ENCODE measurements at places on chromosomes 1 and 21.

DNA sequence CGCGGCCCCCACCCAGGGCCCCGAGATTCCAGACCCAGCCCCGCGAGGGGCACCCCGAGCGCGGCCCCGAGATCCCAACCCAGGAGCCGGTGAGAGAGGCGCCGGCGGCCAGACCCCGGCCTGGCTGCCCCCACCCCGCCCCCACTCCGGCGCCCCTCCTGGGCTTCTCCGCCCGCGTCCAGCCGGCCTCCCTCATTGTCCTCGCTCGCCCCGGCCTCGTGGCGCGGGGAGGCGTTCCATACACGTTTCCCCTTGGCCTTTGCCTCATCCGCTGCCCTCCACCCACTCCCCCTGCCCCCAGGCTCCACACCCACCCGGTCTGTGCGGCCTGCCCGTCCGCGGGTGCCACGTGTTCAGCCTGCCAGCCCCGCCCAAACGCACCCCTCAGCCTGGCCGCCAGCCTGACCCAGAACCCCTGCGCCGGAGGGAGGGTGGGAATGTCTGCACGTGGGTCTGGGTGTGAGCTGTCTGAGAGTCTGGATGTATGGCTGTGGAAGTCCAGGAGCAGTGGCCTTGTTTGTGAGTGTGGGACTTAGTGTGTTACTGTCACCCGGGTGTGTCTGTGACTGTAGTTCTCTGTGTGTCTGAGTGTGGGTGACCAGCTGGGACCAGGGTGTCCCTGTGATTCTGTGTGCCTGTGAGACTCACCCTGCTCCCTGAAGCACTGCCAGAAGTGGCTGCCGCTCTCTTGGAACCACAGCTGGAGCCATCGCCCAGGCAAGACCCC is 681 bp downstream of the B4GALT2 start:
- DNase-seq = no peak

DNA sequence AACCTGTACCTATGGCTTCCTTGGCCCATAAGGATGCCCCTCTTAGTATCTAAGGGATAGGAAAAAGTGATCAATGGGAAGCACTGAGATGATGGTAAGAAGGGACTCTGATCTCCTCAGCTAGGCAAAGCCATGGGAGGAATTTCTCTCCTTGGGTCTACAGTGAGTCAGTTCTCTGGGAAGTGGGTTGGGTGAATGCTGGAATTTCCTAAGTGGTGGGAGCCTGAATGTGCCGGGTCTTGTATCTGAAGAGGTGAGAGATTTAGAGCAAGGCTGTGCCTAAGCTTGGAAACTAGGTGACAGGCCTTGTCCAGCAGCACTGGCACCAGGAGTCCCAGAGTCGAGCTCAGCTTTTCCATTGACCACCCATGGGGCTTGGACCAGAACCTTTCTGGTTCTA is 96.3 kb upstream of the SLC2A1 start:
- DNase-seq = no peak

GRCh38 chr1:2438038-2438437 is 25.7 kb upstream of the PEX10 start:
- DNase-seq = no peak

GRCh38 chr1:62500210-62500609 is 63.4 kb downstream of the USP1 start:
- no peak for DNase-seq

GRCh38 chr21:41280115-41280919 is 36.3 kb upstream of the FAM3B start:
- no peak for DNase-seq

- DNase-seq = no peak
These were observed 112.9 kb upstream of the IPO9 start for GRCh38 chr1:201715801-201716741.

DNA sequence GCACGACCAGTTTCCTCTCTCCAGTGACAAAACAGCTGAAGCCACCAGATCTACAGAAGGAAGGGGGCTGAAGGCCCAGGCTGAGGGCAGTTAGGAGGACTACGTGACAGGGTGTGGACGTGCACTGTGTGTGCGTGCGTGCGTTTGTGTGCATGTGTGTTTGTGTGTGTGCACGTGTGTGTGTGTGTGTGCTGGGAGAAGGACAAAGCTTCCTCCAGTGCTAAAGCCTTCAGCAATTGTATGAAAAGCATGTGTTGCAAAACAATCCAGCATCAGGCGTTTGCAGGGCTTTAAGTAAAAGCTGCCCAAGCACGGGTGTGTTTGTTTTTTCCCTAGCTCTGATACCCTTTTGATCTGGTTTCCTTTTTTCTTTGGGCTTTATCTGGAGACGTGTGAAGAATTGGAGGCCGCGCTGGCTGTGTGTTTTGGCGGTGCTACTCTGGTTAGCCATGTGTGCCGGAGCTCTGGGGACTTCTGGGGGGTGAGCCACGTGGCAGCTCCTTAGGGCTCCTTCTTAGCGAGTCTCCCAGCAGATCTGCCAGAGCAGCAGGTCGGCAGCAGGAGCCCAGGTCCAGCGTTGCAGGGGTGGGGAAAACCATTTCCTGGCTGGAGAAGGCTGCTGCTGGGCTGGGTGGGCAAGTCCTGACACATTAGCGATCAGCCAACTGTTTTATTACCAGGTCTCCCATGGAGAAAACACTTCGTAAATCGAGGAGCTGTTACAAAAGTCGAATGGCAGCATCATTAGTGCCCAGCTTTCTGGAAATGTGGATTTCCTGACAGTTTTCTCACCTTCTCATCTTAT is 73.4 kb downstream of the UCK2 start:
- no peak for DNase-seq

- no peak for DNase-seq
These were observed 5.3 kb downstream of the UHMK1 start for GRCh38 chr1:162502928-162503327.

DNA sequence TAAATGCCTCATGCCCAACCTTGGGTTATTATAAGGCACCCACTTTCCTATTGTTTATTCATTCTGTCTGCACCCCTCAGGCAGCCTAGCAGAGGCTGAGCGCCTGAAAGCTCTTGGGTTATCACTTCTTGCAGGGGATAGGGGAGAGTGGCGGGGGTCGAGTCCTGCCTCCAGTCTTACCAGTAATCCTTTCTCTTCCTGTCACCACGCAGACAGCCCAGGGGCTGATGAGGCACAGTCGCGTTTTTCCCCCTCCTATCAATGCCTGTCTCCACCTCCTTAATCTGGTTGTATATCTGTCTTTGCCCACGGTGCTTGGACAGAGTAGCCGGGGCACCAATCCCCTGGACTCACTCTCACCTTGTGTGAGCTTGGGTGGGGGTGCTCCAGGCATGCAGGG is 733.1 kb downstream of the MATN1 start:
- no peak for DNase-seq

GRCh38 chr1:18927082-18927653 is 24.8 kb upstream of the ALDH4A1 start:
- DNase-seq = no peak

GRCh38 chr1:176501599-176501998 is 38.6 kb downstream of the PAPPA2 start:
- DNase-seq = no peak

DNA sequence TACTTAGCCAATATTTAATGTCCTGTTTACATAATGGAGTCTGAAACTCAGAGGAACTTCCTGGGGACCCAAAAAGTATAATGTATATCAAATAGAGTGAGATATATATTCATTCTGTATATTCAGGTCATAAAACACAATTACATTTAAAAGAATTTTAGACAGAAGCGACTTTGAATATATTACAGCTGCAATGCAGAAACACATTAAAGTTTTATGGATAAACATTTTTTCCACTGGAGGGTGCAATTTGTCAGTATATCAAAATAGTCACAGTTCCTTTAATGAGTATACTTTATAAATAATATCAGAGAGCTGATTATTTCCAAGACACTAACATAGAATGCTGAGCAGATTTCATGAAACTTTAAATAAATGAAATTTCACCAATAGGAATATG is 43.9 kb upstream of the CRB1 start:
- DNase-seq = no peak

DNA sequence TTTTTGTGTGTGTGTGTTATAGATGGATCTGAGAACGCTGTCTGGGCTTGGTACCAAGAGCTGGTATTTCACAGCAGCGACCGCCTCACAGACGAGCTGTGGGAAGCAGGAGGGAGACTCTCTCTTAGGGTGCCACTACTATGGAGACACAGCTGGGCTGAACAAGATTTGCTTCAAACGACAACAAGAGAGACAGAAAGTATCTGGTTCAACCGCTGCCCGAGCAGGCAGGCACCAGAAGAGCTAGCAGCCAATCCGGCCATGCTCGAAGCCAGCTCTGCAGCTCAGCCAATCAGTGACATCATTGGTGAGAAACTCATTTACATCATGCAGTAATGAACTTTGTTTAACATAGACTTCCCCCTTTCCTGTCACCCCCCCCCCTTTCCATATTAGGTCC is 341.3 kb downstream of the USP25 start:
- DNase-seq = no peak

- no peak for DNase-seq
These were observed 245.1 kb downstream of the LBR start for GRCh38 chr1:225182716-225183115.

- no peak for DNase-seq
These were observed 352.6 kb downstream of the MRPL39 start for GRCh38 chr21:25254491-25255174.

GRCh38 chr1:162708286-162708685 is 76.0 kb downstream of the DDR2 start:
- DNase-seq = no peak

DNA sequence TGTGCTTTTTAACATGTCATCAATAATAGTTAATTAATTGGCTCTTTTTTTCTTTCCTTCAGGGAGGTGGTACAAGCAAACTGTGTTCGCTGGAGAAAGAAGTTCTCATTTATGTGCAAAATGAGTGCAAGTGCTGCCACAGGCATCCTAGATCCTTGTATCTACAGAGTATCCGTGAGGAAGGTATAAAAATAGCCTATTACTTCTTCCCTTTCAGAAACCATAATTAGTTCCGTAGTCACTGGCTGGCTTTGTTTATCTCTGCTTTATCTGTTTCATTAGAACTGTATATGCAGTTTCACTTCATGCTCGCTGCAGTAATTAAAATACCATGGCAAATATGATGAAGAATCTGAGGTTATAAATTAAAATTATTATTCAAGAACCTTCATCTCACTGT is 40.6 kb downstream of the EEIG2 start:
- DNase-seq = no peak

DNA sequence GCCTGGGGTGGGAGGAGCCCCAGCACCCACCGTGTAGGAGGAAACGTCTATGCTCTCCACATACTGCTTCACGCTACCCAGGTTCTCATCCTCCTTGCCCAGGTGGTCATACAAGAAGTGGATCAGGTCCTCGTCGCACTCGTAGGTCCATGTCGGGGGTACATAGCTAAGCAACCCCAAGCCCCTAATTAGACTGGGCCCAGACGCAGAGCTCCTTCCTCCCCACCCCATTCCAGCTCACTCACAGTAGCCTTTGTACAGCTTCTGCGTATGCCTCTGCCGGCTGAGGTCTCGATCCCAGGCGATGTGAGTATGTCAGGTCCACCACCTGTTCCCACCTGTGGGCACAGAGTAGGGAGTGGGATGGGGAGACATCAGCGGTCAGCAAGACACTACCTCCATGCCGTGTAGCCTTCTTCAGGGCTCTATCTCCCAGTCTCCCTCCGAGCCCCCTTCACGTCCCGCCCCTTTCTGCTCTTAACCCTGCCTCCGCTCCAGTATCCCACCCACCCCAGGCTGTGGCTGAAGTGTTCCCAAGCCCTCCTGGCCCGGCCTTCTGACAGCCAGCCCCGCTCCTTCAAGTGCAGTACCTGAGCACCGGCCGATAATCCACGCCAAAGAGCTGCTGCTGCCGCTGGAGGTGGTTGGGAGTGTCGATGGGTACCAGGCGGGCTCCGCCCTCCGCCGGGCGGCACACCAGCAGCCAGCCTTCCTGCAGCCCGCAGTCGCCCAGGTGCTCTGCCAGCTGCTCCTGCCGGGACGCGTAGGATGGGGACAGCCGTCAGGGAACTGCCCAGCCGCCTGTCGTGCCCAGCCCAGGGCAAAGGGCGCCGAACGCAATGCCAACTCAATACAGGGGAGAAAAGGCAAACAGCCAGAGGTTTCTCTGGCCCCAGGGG is 919 bp downstream of the HECTD3 start:
- no peak for DNase-seq

DNA sequence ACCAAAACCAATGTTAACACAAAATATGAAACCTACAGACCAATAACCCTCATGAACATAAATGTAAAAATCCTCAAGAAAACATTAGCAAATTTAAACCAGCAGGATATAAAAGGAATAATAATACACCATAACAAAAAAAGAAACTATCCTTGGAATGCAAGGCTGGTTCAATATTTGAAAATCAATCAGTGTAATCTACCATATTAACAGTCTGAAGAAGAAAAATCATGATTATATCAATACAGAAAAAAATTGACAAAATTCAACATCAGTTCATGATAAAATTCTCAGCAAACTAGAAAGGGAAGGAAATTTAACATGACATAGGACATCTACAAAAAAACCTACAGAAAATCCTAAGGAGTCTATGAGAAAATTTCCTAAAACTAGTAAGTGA is 19.8 kb downstream of the PRMT2 start:
- DNase-seq = no peak

DNA sequence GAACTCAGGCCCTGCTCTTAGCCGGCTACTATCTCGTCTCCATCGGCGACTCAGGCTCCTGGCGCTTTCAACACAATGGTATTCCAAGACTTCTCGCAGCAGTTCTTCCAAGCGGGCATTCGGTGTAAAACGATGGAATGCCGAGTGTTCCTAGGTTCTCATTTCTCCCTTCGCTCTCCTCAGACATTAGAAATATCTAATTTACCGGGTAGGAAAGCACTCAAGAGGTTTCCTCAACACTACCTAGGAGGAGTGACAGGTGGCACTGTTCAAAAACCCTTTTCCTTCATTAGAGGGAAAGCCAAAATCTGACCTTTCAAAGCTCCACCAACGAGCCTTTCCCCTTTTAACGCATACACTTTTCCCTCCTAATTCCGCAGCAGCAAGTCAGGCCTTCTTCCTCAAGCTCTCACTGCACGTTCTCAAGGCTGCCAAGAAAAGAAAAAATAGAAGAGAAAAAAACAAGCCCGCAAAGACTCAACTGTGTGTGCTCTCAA is 601 bp downstream of the UBE2G2 start:
- no peak for DNase-seq

DNA sequence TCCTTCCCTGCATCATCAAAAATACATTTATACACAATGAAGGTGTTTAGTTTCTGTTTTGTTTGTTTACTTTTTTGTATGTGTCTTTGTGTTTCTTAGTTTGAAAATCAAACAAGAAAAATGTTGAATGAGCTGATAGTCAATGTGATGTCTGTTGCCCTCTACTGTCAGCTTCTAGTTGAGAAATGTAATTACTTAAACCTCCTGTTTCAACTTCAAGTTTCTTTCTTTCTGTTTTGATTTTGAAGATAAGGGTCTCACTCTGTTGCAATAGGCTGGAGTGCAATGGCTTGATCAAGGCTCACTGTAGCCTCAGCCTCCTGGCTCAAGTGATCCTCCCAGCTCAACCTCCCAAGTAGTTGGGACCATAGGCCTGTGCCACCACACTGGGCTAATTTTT is 37.5 kb downstream of the SPTA1 start:
- DNase-seq = no peak

GRCh38 chr1:191290441-191290840 is 812.8 kb upstream of the BRINP3 start:
- no peak for DNase-seq

Data from stimulated activated CD8-positive, alpha-beta memory T cell treated with anti-CD3 and anti-CD28 coated beads, Interleukin-15, amount 100 ng/mL, for 1 hour (primary cell).